ENCODE measurements at places on chromosomes 6 and 20.
A peak's percentile ranks its signal among the peaks of the same experiment; 100 is the strongest.

DNA sequence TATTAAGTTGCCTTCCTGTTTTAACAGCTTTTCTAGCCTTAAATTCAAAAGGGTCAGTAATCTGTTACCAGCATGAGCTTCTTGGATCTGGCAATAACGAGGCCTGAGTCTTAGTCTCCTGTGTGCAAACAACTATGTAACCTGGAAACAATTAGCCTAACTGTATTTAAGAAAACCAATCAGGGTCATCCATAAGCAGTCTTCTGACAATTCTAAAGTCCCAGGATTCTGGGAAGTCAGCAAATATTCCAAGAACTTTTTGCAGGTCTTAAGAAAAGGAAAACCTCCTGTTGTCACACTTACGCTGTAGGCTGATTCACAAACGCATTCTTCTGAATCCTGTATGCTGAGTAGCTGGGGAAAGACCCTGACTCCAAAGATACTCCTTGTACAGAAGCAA, 90.4 kb downstream of the COL12A1 start:
- no peak for DNase-seq

DNA sequence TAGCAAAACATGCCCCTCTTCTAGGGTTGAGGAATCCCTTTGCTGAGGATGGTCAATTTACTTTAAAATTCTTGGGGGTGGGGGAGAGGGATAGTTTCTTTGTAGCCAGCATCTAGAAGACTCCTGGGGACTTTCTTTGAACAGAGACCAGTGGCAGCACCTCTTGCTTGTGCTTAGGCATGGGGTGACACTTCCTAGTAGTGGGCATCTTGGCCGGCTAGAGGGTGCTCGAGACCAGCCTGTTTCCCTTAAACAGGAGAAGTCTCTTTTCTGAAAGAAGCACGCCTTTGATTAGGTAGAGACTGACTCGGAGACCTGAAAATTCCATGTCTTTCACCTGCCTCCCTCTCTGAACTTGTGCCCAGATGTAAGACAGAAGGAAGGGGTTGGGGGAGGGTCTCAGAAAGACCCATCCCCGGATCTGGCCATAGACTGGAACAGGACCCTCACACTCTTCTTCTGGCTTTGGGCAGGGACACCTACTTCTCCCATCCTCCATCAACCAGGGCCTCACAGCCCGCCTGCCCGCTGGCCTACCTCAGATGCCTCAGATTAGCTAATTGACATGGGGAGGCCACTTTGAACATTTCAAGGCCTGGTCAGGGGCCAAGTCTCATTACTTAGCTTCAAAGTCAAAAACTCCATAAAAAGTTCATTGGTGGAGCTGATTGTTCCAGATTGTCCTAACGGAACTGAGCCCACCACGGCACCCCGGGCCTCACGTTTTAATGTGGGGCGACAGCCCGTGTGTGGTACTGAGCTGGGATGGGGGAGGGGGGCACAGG, 172.2 kb downstream of the CDC5L start:
- DNase-seq: no peak

DNA sequence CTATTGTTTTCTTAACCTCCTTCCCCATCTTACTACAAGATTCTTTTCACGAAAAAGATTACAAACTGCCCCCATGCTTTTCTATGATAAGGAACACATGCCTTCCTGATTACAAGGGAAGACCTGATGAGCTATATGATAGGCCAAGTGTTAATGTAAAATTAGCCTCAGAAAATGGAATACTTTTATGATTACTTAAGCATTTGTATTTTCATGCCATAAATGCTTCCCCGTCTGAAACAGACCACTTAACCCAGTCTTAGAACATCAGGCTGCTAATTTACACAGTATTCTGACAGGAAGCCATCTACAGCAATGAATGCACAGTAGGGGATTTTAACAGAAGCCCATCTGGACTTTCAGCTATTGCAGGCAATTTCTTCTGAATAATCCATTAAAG, 274.9 kb downstream of the HAO1 start:
- DNase-seq: no peak

DNA sequence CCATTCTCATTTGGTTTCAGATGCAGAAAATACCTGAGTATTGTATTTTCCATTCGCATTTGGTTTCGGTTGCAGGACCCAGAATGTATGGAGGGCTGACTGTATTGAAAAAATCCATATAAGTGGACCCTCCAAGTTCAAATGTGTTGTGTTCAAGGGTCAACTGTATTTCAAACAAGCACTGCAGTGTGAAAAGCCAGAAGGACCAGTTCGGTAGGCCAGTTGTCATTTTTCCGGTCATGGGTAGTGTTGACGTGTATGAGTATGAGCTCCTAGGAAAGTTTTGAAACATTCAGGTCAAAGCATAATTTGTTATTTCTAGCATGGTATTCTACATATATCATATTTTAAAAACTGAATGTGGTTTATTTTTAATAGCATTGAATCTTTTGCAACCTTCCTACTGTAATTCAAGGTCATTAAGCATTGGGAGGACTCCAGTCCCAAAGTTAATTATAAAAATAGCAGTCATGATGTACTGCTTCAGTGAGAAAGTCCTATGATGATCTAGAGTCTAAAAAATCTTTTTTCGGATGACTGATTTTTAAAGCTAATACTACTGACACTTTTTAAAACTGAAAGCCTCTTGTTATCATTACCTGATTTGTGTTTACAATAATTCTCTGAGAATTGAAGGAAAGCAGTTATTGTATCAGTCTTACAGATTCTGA, 18.9 kb downstream of the NHSL1 start:
- DNase-seq: no peak

DNA sequence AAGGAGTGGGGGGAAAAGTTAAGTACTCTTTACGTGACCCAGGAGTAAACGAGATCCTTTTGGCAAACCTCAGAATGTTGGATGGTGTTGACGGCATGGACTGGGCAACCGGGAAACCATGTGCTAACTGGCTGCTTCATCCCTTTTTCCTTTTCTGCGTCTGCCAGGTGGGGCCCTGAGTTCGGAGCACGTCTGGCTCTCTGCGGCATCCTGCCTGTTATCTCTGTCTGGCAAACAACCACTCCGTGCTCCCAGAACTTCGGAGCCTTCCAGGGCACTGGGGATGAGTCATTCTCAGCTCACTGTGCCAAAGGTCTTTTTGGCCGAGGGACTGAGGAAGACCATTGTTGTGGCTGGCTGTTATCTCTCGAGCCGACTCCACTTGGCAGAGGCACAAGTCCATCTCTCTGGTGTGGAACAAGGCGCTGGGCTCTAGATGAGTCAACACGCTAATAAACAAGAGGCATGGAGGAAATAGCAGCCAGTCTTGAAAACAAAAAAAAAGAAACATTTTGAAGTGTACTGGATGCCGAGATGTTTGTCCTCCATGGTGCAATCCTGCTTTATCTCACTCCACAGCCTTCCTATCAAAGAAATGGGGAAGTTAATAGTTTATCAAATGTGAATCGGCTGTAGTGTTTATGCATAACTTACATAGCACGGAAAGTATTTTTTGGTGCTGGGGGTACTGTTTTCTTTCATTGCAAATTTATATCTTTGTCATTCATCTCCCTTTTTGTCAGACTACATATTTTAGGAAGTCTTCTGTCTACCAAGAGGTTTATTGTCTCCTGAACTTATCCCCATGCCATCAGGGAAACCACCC, 64.6 kb upstream of the TXNDC5 start:
- no peak for DNase-seq

- DNase-seq: peak; percentile 75
Observed at GRCh38 chr6:797479-798077, 104.6 kb upstream of the EXOC2 start.

- no peak for DNase-seq
Observed at GRCh38 chr20:51659491-51660050, 108.6 kb downstream of the ATP9A start.

DNA sequence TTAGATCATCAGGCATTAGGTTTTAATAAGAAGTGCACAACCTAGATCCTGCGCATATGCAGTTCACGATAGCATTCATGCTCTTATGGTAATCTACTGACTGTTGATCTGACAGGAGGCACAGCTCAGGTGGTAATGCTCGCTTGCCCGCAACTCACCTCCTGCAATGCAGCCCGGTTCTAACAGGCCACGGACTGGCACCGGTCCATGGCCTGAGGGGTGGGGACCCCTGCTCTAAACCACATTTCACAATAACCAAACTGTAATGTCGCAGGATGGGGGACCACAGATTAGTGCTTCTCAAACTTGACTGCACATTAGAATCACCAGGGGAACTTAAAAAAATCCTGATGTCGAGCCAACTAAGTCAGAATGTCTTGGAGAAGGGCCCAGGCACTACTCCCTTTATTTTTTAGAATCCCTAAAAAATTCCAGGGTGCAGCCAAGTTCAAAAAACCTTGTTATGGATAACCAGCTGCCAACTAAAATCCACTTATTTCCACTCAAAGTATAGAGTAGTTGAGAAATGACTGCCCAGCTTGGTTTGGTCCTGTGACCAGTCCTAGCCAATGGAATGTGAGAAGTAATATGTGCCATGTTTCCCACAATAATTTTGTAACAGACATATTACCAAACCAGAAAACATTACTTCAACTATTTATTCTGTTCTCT, 3.1 kb downstream of the SHPRH start:
- DNase-seq: no peak

- no peak for DNase-seq
Observed at GRCh38 chr6:168678077-168678476, 237.1 kb downstream of the SMOC2 start.

DNA sequence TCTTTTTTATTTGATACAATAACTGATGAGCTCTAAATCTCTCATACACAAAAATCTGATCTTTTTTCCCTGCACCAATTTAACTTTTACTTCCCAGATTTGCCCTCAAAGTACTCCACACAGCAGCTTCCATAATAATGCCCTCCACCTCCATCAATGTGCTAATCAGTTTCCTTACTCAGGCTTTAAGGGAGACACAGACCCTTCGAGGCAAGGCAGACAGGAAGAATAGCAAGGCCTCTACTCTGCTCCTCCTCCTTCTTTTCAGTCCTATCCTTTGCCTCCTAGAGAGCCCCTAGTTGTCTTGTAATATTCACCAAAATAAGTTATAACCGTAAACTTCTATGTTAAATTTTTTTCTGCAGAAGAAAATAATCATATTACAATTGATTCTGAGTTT, 444.9 kb upstream of the RNF217 start:
- DNase-seq: no peak

DNA sequence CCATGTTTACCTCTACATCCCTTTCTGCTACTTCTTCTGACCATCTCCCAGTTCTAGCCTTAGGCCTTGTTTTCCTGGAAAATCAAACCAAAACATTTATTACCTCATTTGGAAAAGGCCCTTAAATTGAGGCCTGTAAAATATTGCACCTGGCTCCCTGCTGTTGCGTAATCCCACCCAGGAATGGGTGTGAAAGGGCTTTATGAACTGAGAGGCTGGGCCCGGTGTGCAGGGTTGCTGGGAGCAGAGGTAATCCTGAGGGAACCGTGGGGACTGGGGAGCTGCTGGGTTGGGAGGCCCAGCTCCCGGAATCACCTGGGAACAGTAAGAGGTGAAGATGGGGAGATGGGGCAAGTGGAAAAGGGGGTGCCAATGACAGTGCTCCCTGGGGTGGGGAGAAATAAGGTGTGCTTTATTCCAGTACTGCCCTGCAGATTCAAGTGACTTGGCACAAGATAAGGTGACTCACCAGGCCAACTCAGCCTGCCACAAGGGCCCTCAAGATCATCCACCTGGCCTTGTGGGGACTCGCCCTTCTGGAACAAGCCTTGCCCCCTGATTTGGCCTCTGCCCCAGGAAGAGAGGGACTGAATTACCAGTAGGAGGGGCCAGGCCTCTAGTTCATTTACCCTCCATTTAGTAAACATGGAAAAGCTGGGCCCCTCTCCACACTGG, 44.2 kb downstream of the KCNK5 start:
- no peak for DNase-seq

GRCh38 chr6:10595731-10596664, 74.8 kb downstream of the GCNT2 start:
- peak; percentile 27 for DNase-seq

DNA sequence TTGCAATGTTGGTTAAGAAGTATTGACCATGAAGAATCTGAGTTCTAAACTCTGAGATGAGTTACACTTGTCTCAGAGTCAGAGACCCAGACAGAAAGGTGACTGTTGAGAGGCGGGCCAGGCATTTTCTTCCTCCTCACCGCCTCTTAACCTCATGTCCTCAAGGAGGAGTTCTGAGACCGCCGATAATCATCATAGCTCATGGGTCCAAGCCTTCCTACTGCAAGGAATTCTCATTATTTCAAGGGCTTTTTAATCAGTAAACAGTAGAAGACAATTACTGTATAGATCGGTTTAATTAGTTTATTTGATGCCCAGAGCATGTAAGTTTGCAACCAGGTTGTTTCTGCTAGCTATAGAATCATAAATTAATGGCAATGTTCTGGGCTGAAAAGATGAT, 382.4 kb upstream of the MMS22L start:
- DNase-seq: no peak

- no peak for DNase-seq
Observed at GRCh38 chr6:116463301-116463700, 2.1 kb downstream of the CALHM6 start.

- DNase-seq: no peak
Observed at GRCh38 chr6:128421788-128422187, 98.6 kb downstream of the PTPRK start.

DNA sequence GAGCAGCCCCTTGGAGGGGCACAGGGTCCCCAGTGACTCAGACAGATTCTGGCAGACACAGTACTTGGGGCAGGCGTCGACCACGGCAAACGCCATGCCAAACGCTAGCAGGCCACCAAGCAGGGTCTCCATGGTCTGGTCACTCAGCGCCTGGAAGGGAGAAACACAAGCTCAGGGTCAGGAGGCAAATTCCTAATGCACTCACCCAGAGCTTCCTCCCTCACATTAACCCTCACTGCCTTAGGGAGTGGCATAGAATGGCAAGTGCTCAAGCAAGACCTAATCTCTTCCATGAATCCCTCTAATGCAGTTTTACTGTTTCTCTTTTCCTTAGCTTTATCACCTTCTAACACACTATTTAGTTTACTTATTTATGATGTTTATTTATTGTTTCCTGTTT, 154.2 kb downstream of the LRFN2 start:
- DNase-seq: no peak

DNA sequence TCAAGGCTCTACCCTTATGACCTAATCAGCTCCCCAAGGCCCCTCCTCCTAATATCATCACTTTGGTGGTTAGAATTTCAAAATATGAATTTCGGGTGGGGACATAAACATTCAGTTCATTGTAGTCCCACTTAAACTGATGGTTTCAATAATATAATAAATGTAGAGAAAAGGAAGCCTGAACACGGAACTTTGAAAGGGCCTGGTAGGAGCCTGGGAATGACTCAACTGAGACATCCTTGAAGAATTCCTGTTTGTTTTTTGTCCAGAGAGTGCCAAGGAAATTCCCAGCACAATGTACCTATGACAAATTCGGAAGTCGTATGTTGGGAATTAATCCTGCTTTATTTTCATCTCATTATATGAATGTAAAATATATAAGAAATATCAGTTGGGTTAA, 457.9 kb downstream of the PLCB1 start:
- no peak for DNase-seq

- DNase-seq: peak; percentile 5
Observed at GRCh38 chr20:37755665-37756064, 61.8 kb downstream of the CTNNBL1 start.

GRCh38 chr6:122994256-122994655, 1.8 kb upstream of the CLVS2 start:
- DNase-seq: no peak

GRCh38 chr6:139638179-139638941, 263.9 kb upstream of the CITED2 start:
- DNase-seq: no peak

Measured in Kasumi-1 (cell line).